ENCODE measurements at places on chromosomes 5 and 9.

DNA sequence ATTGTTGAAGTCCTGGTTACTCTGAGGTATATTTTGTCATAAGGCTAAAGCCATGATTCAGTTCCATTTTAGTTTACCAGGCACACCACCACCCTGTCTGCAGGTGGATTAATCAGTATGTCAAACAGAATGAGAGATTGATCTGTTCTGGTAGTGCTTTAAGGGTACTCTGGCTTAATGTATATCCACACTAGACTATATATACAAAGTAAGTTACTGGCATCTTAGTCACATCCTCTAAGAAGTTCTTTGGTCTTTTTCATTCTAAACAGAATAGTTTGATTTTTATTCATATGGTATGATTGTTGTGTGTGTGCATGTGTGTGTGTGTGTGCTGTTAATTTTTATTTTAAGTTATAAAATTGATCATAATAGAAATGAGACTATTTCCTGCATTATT, 61.8 kb downstream of the RAB24 start:
- DNase-seq: no peak

DNA sequence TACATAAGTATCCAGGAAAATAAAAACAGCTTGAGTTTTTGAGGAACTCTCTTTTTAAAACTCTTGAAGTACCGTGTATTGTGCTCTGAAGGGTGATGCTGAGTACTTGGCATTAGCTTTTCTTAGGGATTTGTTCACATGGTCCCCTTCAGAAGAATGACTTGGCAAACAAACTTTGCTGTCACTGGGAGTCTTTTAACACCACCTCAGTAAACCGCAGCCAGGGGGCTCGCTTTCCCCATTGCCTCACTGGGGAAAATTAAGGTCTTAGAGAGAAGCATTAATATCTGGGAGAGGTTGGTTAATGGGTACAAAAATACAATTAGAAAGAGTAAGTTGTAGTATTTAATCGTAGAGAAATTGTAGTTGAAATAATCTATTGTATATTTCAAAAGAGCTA, 105.9 kb upstream of the DAP start:
- no peak for DNase-seq

GRCh38 chr9:115461280-115461679, 343.3 kb upstream of the TNC start:
- DNase-seq: no peak

GRCh38 chr5:136527311-136527710, 162.0 kb upstream of the TRPC7 start:
- DNase-seq: no peak

DNA sequence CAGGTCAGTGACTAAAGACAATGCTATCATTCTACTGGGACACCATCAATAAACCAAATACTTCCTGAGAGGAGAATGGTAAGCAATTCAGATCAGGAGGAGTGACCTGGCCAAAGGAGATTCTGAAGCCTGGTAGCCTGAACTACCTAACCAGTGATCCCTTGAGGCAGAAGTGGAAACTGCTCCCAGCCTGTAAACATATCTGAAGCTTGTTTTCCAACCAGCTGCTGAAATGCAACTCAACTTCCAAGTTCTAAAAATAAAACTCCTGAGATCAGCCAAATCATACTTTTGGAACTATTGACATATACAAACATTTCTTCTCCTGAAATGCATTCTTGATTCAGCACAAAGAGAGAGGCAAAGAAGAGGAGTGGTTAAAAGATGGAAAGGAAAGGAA, 204.1 kb downstream of the EBF1 start:
- DNase-seq: no peak

DNA sequence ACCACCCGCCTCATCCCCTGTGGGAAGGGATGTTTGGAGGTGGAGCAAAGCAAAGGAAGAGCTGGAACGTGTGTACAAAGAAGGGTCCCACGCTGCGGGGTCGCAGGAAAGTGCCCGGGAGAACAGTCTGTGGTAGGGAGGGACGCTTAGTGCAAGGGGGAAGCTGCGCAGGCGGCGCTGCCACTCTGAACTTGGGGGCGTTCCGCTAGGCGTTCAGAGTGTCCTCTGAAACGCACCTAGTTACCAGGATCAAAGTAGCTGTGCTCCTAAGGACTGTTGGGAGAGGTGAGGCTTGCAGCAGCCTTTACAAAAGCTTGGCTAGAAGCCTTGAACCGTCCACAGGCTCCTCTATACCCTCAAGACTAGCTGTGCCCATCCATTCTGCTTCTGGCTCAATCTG, 29.3 kb upstream of the PDE8B start:
- no peak for DNase-seq

DNA sequence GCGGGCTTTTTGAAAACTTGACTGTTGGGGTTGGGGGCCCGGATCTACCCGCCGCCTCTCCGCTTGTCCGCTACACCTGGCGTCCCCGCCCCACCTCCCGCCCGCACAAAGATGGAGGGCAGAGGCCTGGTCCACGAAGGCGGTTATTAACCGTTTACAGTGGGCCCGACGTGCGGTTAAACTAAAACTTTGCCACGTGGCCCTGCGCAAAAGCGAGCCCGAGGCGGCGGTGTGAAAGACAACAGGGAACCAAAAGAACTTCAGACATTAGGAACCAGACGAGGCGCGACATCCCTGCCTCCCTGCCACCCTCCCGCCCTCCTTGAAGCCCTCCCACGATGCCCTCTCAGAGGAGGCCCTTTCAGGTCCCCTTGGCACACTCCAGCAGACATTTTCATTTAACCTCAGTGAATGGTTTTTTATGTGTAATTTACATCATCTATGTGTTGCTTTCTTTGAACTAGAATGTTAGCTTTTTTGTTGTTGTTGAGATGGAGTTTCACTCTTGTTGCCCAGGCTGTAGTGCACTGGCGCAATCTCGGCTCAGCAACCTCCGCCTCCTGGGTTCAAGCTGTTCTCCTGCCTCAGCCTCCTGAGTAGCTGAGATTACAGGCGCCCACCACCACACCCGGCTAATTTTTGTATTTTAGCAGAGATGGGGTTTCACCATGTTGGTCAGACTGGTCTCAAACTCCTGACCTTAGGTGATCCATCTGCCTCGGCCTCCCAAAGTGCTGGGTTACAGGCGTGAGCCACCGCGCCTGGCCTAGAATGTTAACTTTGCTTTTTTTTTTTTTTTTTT, 999 bp upstream of the HNRNPA0 start:
- DNase-seq: no peak

- DNase-seq: no peak
These were observed 1.5 kb downstream of the DCAF10 start for GRCh38 chr9:37801959-37802711.

DNA sequence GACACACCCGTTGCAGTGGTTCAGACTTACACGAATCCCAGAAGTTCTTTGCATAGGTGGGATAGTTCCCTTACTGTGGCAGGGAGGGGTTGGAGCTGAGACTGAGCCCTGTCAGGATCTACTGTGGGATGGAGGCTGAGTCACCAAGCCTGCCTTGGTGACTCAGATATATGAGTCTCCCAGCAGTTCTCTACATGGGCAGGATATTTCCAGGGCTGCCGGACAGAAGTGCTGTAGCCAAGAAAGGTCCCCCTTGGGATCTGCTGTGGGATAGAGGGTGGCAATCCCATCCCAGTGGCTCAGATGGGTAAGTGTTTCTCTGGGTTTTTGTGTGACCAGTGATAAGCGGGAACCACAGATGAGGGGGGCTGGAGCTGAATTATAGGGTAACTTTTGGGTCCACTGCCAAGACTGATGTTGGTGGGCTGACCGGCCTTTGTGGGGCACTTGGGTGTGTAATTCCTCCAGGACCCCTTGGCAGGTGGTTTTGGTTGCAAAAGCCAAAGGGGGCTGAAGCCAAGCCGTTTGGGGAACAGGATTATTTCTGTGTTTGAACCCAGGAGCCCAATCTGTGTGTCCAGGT, 18.7 kb downstream of the XRCC4 start:
- no peak for DNase-seq
